Gastrocnemius medialis (tissue), 4 donors: ENCODE measurements at places on chromosomes 12 and 14. TPM values are rescaled to one million over a fixed set of nuclear protein-coding genes. Genes with fewer than 3 reads are reported as not detected.

Gene PTPRQ
- 0.46 TPM for total RNA-seq

DNA sequence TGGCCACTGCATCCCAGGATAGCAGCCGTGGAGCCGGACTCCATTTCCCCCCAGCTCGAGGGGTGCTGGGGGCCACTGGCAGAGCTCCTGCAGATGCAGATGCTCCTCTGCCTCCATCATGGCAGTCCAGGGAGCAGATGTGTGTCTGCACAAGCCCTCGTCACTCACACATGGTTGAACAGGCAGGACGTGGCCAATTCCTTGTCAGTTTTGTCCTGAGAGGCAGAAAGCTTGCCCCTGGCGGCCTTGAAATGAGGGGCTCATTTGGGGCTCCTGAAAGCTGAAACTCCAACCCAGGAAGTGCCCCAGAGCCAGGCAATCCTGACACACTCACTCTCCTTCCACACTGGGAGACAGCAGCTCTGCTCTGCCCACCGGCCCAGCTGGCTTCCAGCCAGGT, 100.9 kb upstream of the C14orf180 start:
- no peak for DNase-seq

Gene MIP
- not detected for total RNA-seq

GRCh38 chr12:87642245-87642644, 387.0 kb downstream of the C12orf50 start:
- DNase-seq = no peak

- DNase-seq = no peak
These were observed 197.9 kb downstream of the SUDS3 start for GRCh38 chr12:118574288-118574687.

DNA sequence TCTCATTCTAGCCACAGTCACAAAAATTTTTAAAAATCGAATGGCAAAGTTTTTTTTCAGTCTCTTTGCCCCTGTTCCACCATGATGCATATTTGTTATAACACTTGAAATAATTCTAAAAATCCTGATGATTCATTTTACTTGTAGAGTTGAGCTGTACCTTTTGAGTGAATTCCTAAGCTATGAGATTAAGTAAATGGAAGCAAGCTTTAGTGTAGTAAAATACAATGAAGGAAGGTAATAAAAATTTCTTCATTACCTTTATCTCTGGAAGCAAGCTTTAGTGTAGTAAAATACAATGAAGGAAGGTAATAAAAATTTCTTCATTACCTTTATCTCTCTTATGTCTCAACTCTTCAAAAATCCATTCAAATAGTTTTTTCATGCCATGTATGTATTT, 46.1 kb downstream of the TMTC3 start:
- no peak for DNase-seq

DNA sequence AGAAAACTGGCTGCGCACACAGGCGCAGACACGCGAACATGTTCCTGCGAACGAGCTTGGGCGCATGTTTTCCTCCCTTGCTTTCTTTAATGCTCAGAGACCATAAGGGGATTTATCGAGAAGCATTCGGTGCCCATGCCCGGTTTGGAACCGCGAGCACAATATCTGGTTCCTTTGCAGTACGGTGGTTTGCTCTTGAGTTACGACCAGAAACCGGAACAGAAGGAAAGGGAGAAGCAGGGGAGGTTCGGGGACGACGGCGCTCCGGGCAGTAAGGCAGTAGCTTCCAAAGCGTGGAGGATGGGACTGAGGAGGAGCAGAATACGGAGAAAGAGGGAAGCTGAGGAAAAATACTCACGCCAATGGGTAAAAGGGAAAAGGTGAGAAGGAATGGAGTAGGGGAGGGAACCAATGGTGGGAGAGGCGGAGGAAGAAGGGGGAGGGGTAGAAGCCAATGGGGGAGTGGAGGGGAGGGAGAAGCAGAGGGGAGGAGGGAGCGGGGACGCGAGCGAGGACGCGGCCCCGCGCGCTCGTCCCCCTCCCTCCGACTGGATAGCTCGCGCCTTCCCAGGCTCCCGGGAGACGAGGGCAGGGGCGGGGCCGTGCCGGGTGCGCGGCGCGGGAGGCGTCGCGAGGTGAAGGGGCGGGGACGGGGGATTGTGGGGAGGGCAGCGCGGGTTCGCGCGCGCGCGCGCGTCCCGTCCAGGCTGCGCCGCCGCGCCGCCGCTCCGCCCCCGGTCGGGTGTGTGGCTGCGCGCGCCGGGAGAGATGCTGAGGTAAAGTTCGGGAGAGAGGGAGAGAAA, 625 bp upstream of the ARHGAP5 start:
- DNase-seq = peak; percentile 93

- DNase-seq = no peak
These were observed 149.5 kb downstream of the IPO8 start for GRCh38 chr12:30546121-30546520.

GRCh38 chr12:14950982-14951746, 10.2 kb downstream of the ARHGDIB start:
- DNase-seq = no peak

DNA sequence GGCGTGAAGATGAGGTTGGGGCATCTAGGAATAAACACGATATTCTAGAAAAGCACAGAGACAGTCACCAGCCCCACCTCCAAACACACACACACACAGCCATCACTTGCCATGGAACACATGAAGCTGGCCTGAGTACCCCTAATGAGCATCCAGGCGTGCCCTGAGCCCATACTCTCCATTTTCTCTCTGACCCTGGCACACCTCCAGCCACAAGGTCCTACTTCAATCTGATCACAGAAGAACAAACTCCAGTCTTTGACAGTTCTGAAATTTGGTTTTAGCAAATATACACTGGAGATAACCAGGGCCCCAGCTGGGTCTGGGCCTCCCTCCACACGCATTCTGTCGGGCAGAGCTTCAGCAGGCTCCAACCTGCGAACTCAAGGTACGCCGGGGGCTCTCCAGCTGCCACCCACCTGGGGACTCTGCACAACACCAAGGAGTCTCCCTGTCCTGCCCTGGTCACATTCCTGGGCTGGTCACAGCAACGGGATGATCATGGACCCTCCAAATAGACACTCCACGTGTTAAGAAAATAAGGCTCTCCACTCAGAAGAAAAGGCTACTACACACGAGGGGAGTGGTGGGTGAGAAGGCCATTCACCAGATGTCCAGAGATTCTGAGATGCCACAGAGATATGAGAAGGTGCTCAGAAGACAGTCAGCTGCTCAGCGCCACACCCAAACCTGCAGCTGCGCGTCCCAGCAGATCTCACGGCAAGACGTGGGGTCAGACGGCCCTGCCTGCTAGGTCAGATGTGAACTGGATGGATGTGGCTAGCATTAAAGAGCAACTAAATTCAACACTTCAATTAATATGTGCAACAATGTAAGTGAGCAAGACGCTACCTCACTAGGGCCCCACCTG, 57.0 kb upstream of the PNMA1 start:
- DNase-seq = no peak

DNA sequence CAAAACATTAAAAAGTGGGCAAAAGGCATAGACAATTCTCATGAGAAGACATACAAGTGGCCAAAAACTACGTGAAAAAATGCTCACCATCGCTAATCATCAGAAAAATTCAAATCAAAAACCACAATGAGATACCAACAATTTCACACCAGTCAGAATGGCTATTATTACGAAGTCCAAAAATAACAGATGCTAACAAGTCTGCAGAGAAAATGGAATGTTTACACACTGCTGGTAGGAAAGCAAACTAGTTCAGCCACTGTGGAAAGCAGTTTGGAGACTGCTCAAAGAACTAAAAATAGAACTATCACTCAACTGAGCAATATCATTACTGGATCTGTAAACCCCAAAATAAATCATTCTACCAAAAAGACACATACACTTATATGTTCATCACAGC, 76.2 kb downstream of the PRKD1 start:
- no peak for DNase-seq

DNA sequence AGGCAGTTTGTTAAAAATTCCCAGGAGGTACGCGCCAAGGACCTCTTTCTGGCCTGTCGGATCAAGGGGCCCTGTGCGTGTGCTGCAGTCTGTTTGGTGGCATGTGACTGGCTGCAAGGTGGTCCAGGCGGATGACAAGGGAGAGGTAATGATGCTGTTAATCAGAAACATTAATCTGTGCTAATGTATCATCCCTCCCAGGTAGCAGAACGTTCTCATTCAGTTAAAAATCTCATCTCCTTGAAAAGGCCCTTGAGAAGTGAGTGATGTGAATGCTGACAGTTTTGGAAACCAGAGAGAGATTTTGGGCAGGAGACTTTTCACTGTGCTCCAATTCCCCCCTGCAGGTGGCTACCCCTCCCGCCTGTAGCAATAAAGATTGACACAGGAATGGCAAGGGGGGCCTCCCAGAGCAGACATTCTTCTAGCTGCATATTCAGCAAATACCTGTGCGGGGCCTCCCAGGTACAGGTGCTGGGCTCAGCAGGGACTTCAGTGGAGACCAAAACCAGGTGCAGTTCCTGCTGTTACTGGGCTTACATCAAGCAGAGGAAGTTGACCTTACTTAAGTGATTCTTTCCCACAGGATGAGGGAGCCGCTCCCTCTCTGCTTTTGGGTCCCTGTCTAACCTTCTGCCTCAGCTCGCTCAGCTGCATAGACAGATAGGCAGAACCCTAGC, 364.8 kb downstream of the CACNA1C start:
- no peak for DNase-seq

Gene C14orf132
- 2.9 TPM for total RNA-seq

DNA sequence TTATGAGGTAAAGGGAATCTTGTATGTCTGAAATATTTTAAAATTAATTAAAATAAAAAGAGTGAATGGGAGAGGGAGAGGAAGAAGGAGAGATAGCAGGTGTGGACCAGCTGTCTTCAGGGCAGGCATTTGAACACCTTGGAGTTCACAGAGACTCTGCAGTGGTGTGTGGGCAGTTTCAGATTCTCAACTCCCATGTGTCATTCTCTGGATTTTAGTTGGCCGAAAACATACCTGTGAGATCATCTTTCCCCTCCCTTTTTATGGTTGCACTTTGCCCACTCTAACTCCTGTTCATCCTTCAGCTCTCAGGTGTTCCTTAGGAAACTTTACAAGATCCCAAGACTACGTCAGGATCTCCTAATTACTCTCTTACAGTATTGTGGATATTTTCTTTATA, 108.1 kb downstream of the ERC1 start:
- DNase-seq = no peak

- no peak for DNase-seq
These were observed 768.7 kb downstream of the BCL11B start for GRCh38 chr14:98503086-98503815.

DNA sequence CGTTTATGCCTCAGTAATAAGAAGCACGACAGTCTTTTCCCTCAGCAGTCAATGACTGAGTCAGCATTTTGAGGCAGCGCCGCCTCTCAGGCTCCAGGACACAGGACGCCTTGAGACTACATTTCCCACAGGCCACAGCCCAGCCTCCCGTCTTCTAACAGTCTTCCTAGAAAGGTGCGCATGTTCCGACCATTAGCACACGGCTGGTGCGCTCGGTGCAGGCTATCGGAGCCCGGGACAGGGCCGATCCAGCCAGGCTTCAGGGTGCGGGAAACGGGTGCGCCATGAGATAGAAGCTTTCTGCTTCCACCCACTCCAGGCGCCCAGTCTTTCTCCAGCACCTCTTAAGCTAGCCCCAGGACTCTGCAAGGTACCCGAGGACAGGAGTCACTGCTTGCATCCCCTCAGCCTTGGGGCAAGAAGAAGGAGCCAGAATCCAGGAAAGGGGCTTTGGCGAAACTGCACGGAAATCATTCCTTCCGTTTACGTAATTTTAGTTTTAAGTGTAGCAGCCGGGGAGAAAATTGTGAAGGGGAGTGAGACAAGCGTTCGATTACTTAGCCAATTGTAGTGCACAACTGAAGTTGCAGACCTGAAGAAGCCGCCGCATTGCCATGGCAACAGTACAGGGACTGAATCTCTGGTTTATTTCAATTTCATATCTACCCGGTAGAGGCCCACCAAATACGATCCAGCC, 54.0 kb downstream of the ZNF641 start:
- DNase-seq = peak; percentile 36

DNA sequence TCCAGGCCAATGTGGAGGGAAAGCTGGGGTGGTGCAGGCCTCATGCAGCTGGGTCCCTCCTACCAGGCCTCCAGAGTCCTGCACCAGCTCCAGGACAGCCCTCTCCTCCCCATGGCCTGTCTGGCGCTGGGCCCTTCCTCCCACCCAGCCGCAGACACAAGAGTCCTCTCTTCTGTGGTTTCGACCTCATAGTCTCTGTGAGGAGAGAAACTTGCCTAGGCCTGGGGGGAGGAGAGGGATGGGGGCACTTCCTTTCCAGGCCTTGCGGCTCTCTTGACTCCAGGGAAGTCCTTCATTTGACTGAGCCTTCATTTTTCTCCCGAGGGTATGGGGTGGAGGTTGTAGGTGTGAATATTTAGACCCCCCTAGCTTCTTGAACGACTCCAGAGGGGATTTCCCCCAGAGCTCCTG, 2.3 kb downstream of the MMP14 start:
- no peak for DNase-seq

DNA sequence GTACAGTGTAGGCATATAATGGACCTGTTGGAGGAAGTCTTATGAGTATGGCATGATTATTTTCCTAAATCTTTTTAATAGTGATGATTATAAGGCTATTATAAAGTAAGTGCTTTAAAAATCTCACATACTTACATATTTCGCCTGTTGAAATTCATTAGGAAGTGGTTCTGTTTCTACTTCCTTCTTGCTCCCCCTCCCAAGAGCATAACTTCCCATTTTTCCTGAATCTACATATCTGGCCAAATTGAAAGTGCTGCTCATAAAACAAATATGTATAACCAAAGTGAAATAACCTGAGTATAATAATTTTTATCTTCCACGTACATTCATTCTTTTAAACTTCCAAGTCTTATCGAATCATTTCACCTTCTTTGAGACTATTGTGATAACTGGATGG, 455.6 kb upstream of the SEL1L start:
- no peak for DNase-seq
